ENCODE measurements at places on chromosomes 2 and 18.
A peak's percentile ranks its signal among the peaks of the same experiment; 100 is the strongest.

DNA sequence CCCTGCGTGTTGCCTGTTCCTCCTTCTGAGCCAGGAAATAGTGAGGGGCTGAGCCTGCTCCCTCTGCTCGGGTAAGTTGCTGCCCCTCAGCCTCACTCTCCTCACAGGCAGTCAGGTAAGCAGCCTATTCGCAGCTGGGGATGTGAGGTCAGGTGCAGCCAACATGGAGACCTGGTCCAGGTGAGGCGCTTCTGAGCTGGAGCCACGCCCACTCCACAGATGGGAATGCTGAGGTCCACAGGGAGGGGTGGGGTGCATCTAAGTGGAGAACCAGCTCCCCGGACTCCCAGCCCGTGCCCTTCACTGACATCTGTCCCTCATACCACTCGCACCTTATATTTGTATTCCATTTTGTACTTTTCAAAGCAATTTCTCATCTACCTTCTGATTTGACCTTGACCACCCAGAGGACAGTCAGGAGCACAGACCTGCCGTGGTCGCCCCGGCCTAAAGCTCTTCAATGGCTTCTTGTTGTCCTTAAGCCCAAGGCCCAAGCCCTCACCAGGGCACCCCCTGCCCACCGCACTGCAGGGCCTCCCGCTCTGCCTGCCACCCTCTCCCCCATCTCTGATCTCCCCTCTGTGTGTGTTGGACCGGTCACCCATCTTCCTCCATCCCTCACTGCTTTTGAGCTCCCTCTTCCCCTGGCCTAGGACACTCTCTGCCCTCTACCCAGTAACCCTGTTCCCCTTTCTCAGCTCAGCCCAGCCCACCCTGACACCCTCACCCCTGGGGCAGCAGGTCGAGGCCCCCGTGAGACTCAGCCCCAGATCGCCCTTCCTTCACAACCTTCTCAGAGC is 49.2 kb upstream of the TAF1B start:
- DNase-seq: no peak

DNA sequence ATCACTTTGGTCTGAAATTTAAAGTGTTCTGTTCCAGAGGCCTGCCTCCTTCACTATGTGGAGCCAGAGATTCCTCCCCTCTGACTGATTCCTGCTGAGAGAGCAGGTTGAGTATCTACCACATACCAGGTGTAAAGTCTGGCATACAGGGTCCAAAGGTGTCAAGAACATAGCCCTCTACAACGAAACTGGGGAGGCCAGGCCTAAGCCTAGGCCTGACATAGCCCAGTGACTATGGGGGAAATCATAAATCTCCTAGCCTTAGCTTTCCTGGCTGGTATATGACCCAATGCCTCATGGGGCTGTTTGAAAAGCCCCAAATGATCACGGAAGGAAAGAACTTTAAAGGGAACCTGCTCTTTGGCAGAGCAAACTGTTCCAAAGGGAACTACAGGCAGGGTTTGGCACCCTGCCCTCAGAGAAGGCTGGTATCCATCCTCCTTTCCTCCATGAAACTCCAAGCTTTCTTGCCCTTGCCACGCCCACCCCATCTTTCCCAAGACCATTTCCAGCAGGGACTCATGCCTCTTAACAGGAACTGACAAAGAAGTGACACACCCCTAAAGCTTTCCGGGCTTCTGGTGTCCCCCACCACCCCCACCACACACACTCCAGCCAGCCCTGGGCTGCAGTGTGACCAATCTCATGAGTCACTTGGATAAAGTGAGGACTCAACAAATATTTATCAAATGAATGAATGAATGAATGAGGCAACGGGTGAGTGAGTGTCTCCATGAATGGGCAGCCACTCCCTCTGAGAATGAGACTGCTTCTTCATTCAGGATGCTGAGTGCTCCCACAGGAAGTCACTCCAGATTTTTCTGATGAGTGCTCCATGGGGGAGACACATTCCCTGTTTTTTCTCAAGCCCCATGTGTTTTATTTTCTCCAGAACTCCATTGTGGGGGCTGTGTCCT is 114.5 kb upstream of the STPG4 start:
- no peak for DNase-seq

DNA sequence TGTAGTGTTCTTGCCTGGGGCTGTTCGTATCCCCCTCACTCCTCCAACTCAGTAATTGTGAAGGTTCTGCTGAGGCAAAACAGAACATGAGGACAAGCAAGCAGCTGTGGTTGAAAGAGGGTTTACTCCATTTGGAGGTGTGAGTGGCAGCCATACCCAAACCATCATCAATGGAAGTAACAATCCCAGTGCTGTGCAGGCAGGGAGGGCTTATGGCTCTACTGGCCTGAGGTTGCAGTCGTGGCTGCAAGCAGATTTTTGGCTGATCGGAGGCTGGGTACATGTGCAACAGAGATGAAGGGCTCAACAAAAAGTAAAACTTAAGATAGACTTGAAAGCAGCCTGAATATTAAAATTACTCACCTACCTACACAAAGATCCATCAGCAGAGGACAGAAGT is 13.2 kb downstream of the SRSF7 start:
- no peak for DNase-seq

GRCh38 chr2:45258311-45258710 is 249.1 kb upstream of the SIX2 start:
- DNase-seq: no peak

DNA sequence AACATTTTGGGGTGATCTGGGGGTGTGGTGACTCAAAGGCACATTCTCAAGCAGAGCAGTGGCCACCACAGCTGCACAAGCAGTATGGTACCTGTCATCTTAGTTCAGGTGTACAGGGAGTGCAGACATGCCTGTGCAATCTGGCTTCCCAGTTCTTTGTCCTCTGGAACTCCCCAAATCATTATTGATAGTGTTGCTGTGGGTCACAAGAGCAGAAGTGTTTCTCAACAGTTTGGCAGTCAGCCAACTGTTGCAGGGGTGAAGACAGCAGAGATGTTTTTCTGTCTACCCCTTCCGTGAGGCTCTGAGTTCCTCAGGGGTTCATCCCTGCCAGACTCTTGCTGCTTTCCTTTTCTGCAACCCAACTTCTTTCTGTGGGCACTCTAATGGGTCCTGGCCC is 206.5 kb upstream of the ZSWIM2 start:
- DNase-seq: no peak

DNA sequence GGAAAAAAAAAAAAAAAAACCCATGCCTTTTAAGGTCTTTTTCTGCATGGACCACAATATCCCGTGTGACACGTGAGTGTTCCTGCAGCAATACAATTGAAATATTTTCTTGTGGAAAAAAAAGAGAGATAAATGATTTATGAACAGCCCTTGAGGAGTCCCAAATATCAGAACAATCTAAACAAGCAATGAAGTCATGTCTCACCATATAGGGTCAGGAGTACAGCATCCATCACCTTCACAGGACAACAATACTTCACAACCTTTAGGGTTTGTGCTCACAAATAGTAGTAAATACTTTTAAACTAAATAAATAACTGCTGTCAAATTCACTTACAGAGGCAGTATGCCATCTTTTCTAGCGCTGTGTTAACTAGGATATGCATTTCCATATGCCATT is 87.9 kb downstream of the ZEB2 start:
- DNase-seq: no peak

DNA sequence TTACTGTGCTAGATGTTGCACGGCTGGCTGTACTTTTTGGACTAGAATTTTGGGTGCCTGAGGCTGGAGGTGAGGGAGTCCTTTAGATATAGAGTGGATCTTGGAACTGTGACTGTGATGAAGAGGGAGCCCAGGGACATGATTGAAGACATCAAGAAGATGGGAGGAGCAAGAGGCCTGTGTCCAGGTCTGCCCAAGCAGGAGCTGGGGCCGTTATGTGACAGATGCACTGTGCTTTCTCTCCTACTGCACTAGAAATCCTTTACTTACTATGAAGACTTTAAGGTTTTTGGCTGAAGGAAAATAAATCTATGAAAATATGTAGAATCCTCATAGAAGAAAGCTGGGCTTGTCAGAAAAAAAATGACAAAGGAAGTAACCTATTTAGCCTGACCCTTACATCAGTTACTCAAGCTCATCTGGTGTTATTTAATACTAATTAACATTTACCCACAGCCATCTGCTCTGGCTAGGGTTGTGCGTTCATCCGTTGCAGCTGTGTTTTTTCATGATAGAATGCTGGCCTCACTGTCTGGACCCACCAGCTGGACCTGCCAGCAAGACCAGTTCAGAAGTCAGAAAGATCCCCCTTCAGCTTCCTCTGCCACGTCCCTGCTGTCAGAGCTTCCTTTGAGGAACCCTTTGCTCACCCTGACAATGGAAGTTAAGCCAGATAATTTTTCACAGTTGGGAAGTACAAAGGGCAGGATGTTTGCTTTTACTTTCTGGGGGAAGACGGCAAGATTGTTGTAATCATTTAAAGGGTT is 16.7 kb downstream of the TSN start:
- no peak for DNase-seq

- peak; percentile 79 for DNase-seq
Measured at GRCh38 chr2:112941753-112942653, 31.0 kb downstream of the IL37 start.

GRCh38 chr18:11096411-11096810 is 53.0 kb downstream of the PIEZO2 start:
- DNase-seq: no peak

DNA sequence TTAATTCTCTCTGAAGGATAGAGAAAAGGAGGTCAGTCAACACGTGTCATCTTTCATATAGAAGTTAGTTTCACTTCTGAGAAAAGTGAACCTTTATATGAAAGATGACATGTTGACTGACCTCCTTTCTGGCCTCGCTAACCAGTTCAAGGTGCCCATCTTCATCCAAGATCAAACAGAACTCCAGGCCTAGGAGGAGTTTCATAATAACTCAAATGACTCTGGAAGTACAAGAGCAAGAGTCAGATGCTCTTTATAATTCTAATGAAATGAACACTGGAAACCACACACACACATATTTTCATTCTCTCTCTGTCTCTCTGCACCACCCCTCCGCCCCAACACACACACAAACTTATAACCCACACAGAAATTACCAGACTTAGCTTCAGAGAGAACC is 16.3 kb downstream of the ANKRD44 start:
- DNase-seq: peak; percentile 51

- DNase-seq: no peak
Measured at GRCh38 chr2:74525717-74526648, at the start of gene DQX1. Gene DQX1, minus strand, starts transcription at chr2:74526231. Its CDS starts 502 bp downstream, at chr2:74525729.

Data from stimulated activated CD4-positive, alpha-beta T cell treated with anti-CD3 and anti-CD28 coated beads, Interleukin-2, amount 100 ng/mL, for 24 hours (primary cell).